ENCODE measurements at places on chromosomes 4 and X.

GRCh38 chrX:114058988-114059418 is 524.9 kb upstream of the HTR2C start:
- DNase-seq = no peak

- no peak for DNase-seq
Observed at GRCh38 chr4:118396881-118397622, 44.2 kb upstream of the PRSS12 start.

DNA sequence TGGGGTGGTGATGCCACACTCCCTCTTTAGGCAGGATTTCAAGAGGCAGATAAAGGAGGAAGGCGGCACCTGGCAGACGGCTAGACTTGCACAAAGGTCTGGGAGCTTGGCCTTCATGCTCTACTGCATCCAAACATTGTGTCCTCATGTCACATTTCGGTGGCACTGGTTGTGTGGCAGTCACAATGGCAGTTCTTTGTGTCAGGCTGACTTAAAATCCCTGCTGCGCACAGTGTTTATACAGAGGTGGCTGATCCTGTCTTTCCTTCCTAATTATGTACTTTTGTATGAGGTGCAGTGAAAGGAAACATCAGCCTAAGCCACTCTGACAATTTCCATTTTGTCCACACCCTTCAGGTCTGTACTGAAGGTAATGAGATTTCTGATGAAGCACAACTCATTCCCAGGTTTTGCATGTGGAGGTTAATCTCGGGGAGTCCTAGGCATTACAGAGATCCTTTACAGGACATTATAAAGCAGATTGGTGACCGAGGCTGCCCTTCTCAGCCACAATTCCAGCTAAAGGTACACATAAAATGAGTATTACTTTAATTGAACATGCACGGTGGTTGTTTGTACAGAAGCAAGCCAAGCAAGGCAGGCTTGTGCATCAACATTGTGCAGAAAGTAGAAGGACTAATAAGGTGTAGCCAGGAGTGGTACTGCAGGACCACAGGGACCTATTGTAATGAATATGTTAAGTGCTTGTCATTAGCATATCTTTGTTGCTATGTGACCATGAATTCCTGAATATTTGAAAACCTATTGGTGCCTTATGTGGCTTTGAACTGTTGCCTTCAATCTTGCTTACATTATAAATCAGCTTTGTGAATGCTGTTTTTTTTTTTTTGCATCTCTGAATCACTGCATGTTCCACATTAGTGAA is 147.6 kb downstream of the STK32B start:
- DNase-seq = no peak

DNA sequence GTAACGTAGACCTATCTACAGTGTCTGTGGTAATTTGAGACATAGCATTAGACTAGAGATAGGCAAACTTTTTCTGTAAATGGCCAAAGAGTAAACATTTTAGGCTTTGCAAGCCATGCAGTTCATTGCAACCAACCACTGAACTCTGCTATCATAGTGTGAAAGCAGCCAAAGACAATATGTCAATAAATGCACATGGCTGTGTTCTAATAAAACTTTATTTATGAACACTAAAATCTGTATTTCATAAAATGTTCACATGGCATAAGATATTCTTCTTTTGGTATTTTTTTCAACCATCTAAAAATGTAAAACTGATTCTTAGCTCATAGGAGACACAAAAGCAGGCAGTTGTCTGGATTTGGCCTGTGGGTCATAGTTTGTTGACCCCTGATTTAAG is 120.9 kb downstream of the AMELX start:
- no peak for DNase-seq

DNA sequence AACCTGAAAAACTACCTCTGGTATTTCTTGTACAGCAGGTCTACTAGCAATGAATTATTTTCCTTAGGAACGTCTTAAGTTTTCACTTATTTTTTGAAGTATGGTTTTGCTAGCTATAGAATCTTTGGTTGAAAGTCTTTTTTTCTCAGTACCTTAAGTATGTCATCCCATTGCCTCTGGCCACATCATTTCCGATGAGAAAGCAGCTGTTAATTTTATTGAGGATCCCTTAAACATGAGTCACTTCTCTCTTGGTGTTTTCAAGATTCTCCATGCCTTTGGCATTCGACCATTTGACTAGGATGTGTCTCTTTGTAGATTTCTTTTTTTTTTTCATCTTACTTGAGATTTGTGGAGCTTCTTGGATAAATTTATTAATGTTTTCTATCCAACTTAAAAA is 803.8 kb upstream of the AMOT start:
- no peak for DNase-seq

All from stimulated activated CD8-positive, alpha-beta memory T cell treated with anti-CD3 and anti-CD28 coated beads, Interleukin-7, amount 100 ng/mL, for 4 hours (primary cell).